ENCODE measurements at places on chromosomes 5 and 9. TPM values are rescaled to one million over a fixed set of nuclear protein-coding genes. Genes with fewer than 3 reads are reported as not detected.

Gene IGFBPL1
- total RNA-seq = not detected

DNA sequence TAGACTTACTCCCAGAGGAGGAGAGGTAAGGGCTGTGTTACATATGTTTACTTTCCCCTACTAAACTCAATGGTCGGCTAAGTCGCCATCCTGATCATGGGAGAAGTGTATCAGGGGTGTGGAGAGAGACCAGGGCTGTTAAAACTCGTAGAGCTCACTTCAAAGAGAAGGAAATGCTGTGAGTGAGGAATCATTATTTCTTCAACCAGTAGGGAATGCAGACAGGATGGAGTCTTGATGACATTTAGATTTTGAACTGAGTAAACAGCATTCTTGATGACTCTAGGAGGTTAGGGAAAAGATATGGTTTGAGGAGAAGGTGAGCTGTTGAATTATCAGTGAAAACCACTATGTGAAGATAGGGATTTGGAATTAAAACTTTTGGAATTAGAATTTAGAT lies 17.3 kb downstream of the RECK start:
- H3K27me3 ChIP-seq = no peaks in the 10 kb centered on the region
- no peak overlapping the region for H3K4me3 ChIP-seq
- H3K4me1 ChIP-seq = no peaks in the 10 kb centered on the region
- H3K36me3 ChIP-seq = no peaks in the 10 kb centered on the region
- no peak for DNase-seq

- H3K27me3 ChIP-seq = no peaks in the 10 kb centered on the region
- H3K36me3 ChIP-seq = no peaks in the 10 kb centered on the region
- H3K4me1 ChIP-seq = no peaks in the 10 kb centered on the region
- no peak overlapping the region for H3K27ac ChIP-seq
- no peak overlapping the region for H3K4me3 ChIP-seq
- no peak for DNase-seq
Observed at GRCh38 chr9:100029251-100029650, 69.5 kb downstream of the ERP44 start.

Gene SNAPC3
- total RNA-seq = 22.6 TPM

Gene NTRK2
- total RNA-seq = 16.0 TPM

Gene DAB2
- total RNA-seq = 60.4 TPM

Gene ANKRD33B
- 14.2 TPM for total RNA-seq

Gene SLC46A2
- total RNA-seq = not detected

Gene SPAAR
- total RNA-seq = 0.49 TPM

DNA sequence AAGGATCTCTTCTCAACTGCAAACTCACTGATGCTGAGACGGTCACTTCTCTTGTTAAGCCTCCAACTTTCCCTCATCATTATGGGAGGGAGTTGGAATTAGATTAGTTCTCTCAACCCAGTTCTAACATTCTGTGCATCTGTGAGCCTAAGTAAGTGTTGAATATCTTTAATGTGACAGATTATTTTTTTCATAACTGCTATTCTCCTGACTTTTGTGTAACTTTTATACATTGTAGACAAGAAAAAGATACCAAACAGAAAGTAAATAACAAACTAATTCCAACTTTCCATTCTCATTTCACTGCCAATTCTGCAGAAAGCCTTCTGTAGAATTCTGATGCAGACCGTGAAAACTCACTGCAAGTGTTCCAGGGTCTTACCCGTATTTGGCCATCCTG lies 813.5 kb downstream of the TLE4 start:
- H3K27ac ChIP-seq = no peak overlapping the region
- no peaks in the 10 kb centered on the region for H3K4me1 ChIP-seq
- no peaks in the 10 kb centered on the region for H3K36me3 ChIP-seq
- DNase-seq = no peak
- H3K4me3 ChIP-seq = no peak overlapping the region

Gene PCDHGA12
- total RNA-seq = 10.6 TPM

Gene FOXD4L5
- total RNA-seq = not detected

Gene SLC23A1
- not detected for total RNA-seq

All from vagina (tissue), 2 donors.